Fibroblast of upper back skin (primary cell): ENCODE measurements at places on chromosomes 5 and 9.

DNA sequence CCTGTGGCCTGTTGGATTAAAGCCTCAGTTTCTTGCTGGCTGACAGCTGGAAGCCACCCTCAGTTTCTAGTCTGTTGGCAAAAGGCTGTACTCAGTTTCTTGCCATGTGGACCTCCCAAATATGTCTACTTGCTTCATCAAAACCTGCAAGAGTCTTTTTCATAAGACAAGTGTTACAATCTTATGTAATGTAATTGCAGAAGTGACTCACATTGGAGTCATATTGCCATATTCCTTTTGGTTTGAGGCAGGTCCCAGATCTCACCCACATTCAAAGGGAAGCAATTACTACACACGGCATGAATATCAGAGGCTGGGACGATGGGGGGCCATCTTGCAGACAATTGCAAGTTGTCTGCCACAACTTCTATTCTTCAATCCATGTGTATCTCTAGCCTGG lies 286.7 kb upstream of the IL12B start:
- peak; percentile 41 for DNase-seq

DNA sequence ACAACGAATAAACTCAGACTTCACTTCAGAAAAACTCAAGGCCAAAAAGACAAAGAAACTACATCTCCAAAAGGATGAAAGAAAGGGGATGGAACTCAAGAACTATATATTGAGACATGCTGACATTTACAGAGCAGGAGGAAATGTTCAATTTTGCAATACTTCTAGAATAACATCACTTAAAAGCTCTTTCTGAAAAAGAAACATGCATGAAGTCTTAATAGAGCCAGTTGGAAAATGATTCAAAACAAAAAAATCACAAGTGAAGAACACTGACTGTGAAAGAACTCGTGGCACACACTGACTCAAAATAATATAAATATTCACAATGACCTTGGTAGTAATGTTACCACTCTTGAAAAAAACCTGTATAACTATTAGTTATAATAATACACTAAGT lies 267.8 kb upstream of the NREP start:
- peak; percentile 39 for DNase-seq

DNA sequence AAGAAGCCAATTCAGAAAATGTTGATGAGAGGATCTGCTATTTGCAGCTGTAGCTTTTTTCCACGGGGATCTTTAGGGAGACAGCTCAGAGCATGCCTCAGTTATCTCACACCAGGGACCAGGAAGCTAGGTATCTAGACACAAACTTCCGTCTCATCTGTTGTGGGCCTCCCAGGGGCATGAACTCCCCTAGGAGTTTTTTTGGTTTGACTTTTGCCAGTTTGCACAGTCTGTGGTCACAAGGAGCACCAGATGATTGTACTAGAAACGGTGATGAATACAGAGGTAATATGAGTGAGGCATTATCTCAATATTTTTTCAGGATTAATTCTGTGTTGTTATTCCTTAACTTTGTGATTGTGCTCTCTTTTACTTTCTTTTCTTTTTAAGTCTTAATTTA lies 533.2 kb upstream of the SEMA6A start:
- DNase-seq = no peak

GRCh38 chr5:24110004-24110615 lies 534.7 kb downstream of the CDH10 start:
- peak; percentile 51 for DNase-seq

- DNase-seq = no peak
Observed at GRCh38 chr9:127970401-127971313, 10.1 kb downstream of the EEIG1 start.

DNA sequence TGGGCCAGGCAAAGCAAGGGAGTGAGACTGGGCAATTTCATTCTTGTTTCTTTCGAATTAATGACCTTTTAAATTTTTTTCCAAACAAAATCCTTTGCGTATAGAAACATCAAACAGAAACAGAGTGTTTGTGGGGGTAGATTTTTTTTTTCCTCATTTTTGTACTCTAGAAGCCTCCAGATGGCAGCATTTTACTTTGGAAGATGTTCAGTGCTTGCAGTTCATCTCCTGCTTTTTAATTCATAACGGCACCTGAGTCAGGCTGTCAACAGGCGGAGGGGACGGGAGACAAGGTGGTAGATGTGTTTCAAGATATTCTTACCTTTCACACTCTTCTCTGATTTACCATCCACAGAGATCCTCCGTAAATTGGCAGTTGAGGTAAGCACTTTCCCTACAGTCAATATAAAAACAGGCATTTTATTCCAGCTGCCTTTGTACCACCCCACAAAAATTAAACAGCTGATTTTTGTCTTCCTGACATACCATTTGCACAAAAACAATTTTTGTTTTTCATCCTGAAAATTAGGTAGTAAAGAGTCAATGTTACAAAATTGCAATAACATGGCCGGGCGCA lies 99.5 kb upstream of the FBXL17 start:
- peak; percentile 39 for DNase-seq

DNA sequence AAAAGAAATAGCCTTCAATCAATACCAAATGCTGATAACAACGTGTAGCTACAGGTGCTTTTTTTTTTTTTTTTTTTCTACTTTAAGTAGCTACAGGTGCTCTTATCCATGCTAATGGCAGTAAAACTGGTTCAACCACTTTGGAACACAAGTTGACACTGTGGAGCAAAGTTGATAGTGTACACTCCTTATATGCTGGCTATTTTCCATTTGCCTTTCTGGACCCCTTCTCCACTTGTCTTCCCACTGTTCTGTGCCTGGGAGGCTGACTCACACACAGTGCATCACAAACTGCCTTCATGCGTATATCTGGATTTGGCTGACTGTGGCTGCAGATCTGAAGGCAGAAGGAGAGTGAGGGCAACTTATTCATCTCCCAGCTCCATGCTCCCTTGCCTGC lies 247.9 kb downstream of the MSX2 start:
- no peak for DNase-seq

GRCh38 chr9:20693068-20693467 lies 9.0 kb downstream of the FOCAD start:
- no peak for DNase-seq

GRCh38 chr5:105150323-105150722 lies 1587.7 kb upstream of the NUDT12 start:
- no peak for DNase-seq

GRCh38 chr9:14198841-14199455 lies 115.0 kb downstream of the NFIB start:
- DNase-seq = no peak

DNA sequence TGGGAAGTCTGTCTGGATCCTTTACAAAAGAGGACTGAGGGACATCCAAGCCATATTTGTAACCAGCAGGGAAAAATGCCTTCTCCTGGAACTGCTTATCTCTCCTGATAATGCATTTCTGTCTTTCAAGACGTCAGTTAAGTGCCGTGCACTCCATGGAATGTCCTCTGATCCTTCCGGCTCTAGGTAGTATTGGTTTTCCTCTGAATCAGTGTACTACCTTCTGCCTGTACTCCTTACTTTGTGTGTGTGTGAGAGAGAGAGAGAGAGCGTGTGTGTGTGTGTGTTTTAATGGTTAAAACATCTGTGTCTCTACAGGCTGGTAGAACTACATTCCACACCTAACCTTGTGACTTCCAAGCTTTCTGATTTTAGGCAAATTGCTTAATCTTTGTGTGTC lies 89.9 kb downstream of the PIP5K1B start:
- no peak for DNase-seq

- no peak for DNase-seq
Observed at GRCh38 chr5:90438100-90438499, 28.5 kb upstream of the CETN3 start.

DNA sequence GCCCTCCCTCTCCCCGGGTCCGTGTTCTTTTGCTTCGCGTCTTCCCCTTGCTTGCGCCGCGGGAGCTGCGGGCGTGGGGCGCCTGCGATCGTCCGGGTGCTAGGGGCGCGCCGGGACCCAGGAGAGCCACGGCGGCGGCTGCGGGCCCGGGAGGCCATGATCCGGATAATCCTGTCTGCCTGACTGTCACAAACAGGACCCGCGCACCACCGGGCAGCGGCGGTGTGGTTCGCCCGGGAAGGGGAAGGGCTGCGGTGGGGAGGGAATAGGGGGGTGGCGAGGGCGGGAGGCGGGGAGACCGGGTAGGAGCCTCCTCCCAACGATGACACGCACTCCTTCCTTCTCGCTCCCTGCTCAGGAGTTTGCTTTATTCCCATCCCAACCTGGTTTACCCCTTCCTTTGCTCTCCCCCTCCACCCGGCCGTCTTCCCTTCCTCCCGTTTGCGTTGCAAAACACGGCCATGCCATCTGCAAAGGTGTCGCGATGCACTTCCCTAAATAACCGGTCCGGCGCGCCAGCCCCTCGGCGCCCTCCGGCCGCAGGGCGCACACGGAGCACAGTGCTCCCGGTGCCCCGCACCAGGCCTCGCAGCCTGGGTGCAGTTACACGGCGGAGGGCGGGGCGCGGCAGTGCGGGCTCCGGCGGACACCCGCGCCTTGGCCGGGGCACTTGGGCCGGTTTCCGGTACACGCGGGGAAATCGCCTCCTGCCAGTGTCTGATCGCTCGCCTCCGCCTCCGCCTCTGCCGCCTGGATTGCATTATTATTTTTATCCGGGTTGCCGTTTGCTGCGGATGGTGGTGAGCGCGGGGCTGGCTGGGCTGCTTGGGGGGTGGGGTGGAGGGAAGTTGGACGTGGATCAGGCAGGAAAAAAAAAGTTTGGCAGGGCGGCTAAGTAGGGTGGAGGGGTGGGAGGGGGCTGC lies 1.5 kb downstream of the SMARCA2 start:
- DNase-seq = peak; percentile 71

DNA sequence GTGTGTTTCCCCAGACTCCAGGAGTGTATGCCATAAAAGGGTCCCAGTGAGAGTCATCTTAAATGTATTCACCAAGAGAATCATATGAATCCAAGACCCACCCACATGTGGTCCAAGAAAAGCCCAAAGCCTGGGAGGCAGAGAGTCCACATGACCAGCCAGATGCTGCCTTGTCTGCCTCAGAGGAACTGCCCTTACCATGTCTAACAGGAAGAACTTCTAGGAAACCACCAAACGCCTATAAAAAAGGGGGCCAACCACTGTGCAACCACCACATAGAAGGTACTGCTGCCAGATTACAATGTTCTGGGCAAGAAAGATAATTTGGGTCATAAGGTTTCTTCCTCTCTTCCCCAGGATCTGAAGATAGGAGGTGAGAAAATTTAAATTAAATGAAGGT lies 129.8 kb upstream of the SLC24A2 start:
- DNase-seq = no peak
